ENCODE measurements at places on chromosomes 3 and 15.

DNA sequence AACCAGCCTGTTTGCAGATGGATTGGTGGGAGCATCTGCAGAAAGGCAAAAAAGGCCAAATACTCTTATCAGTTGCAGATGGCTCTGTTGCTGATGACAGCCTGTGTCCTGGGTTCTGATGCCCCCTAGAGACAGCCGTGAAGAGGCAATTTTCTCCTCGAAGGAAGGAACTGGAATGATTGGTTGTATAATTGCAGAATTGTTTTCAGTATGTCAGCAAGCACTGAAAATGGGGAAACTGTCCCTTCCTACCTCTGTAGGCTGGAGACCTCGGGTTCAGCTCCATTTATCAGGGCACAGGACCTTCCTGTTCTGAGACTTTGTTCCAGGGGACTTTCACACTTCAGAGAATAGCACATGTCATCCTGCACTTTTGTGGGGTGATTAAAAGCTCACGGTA, 103.0 kb downstream of the PGPEP1L start:
- peak; percentile 83 for DNase-seq

GRCh38 chr15:94097552-94097951, 133.8 kb upstream of the MCTP2 start:
- DNase-seq, result no peak

- DNase-seq, result no peak
Measured at GRCh38 chr3:60080648-60081047, 1030.8 kb upstream of the CFAP20DC start.

GRCh38 chr3:33482111-33482521, 41.9 kb upstream of the UBP1 start:
- DNase-seq, result no peak

DNA sequence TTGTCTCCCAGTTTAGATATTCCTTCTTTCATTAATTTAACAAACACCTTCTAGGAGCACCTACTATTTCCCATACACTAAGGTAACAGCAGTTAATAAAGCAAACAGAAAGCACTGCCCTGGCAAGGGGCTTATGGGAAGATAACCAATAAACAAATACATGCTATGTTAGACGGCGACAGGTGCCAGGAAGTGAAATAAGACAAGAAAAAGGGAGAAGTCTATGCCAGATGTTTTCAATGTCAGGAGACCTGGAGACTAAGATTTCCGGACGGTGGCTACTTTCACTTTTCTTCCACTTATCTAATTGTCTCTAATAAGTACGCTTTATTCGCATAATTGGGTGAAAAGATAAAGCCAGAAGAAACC, 32.5 kb upstream of the ZNF445 start:
- no peak for DNase-seq

- DNase-seq, result no peak
Measured at GRCh38 chr3:62531493-62531892, 158.1 kb upstream of the FEZF2 start.

DNA sequence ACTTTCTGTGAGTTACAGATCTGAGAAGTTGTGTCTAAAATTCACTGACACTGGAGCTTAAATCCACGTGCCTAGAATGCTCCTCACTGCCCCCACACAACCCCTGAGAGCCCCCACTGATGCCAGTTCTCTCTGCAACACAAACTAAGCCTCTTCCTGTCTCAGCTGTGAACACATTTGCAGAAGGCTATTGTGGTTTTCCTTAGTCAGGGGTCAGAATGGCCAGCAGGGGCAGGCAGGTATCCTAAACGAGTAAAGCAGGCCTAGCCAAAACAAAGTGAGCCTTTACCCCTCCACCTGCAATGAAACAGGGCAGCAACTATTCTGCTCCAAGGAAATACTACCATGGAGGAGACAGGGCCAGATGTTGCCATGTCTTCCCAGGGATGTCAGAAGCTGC, 78.6 kb downstream of the FHIT start:
- DNase-seq, result peak; percentile 81

- DNase-seq, result no peak
Measured at GRCh38 chr3:176785171-176785570, 412.1 kb downstream of the TBL1XR1 start.

- DNase-seq, result no peak
Measured at GRCh38 chr3:414063-414462, 217.5 kb downstream of the CHL1 start.

DNA sequence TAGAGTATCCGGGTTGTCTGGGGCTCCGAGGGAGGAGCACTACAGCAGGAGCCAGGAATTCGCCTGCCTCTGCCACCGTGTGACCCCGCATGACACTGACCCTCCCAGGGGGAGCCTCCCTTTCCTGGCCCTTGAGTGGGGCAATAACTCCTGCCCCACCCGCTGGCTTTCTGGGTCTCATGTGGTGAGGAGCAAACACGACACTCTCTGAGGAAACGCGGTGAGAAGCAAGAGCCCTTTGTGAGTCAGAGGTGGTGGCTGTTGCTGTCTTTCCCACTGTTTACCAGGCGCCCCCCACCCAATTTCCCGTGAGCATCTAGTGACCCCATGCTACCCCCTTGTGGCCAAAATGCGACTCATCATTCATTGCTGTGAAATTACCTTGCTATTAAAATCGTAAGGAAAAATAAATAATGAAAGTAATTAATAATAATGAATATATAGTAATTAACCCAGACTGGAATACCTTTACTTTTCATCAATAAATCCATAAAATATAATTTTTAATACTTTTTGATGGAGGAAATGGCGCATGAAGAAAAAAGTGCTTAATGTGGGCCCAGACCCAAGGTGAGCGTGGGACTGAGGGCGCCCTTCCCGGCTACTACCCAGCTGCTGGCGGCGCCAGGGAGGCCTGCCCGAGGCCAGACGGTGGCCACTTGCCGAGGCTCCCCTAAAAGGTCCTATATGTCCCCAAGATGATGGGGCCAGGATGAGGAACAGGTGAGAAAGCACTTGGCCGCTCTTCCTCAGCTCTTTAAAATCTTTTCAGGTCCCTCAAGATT, 29.3 kb downstream of the CCNL1 start:
- DNase-seq, result peak; percentile 94

DNA sequence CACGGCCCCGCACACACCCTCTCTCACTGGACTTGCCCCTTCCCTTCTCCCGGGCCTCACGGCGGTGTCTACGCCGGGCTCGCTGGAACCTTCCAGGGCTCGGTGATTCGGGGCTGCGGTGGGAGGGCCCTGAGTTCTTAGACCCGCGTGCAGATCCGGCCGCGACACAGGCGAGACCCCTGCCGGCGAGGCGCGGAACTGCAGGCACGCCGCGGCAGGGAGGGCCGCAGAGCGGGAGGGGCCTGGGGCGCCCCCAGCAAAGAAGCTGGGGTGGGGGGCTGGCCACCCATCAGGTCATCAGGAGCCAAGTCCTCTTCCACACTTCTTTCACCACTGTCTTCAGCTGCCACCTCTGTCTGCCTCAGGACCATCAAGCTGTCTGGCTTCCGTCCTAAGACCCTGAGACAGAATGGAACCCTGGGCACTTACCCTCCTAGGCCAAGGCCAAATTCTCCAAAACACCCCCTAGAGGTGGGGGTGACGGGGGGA, 164.5 kb downstream of the XXYLT1 start:
- peak; percentile 90 for DNase-seq

DNA sequence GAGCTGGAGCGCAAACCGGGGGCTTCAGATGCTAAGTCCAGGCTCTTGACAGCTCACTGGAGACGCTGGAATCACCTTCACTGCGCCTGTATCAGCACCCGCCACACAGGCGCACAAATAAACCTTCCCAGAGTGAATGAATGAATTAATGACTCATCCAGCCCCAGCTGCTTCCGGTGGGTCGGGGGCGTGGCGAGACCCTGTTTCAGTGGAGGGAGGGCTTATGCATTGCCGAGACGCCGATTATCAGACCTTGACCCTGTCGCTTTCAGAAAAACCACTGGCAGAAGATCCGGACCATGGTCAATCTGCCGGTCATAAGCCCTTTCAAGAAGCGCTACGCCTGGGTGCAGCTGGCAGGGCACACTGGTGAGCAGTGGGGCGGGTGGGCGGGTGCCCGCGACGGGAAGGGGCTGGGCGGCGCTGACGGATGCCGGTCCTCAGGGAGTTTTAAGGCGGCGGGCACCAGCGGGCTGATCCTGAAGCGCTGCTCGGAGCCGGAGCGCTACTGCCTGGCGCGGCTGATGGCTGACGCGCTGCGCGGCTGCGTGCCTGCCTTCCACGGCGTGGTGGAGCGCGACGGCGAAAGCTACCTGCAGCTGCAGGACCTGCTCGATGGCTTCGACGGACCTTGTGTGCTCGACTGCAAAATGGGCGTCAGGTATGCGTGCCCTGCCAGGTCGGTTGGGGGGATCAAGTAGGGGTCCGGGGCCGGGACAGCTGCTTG, 7.7 kb downstream of the ITPKA start:
- DNase-seq, result peak; percentile 81

DNA sequence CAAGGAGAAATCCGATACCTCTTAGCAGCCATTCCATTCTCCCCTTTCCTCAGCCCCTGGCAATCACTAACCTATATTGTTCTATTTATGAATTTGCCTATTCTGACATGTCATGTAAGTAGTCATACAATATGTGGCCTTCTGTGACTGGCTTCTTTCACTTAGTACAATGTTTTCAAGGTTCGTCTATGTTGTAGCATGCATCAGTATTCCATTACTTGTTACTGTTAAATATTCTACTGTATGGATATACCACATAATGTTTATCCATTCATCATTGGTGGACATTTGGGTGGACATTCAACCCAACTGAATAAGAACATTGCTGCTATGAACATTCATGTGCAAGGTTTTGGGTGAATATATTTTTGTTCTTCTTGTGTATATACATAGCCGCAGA, 23.4 kb downstream of the ADAMTS9 start:
- no peak for DNase-seq

GRCh38 chr3:104892044-104892443, 474.7 kb upstream of the ALCAM start:
- DNase-seq, result no peak

- peak; percentile 65 for DNase-seq
Measured at GRCh38 chr15:48250640-48251076, 44.6 kb downstream of the SLC12A1 start.

GRCh38 chr15:34109797-34110663, 8.1 kb downstream of the PGBD4 start:
- DNase-seq, result no peak

GRCh38 chr3:19348941-19349564, 200.7 kb downstream of the KCNH8 start:
- DNase-seq, result peak; percentile 54

DNA sequence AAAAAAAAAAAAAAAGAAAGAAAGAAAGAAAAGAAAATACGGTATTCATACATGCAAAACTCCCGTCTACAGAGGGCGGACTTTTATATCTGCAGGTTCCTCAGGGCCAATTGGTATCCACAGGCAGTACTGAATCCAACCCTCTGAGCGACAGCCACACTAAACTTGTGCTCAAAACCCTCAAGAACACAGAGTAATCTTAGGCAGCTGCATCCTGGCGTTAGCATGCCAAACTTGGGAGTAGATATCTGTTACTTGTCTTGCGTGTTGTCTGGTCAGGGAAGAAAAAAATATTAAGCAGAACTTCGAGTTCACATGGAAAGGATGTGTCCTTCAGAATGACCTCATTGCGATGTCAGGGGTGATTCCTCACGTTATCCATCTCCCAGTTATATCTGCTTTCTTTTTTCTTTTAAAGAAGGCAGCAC, 12.8 kb downstream of the SNAP23 start:
- DNase-seq, result no peak

DNA sequence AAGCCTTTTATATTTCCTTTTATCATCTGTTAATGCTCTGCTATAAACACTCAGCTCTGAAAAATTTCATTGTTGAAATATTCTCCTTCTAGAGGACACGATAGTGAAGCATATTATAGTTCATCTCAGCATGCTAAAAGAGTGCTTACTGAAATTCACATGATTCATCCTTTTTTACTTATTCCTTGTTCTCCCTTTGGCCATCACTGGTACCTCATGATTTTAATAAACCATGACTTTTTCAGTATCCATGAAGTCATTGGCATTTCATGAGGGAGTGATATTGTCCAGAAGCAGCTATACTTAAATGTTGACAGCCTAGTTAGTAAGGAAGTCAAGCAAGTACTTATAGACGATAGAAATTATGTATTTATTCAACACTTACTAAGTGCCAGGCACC, 112.7 kb downstream of the PROS1 start:
- DNase-seq, result no peak

- no peak for DNase-seq
Measured at GRCh38 chr15:62644216-62644888, 398.2 kb upstream of the TPM1 start.

- DNase-seq, result no peak
Measured at GRCh38 chr3:15660055-15660935, 58.8 kb downstream of the BTD start.

- no peak for DNase-seq
Measured at GRCh38 chr3:73727854-73728253, 103.1 kb upstream of the PDZRN3 start.

- DNase-seq, result no peak
Measured at GRCh38 chr3:184238246-184238818, 8.9 kb downstream of the VWA5B2 start.

GRCh38 chr3:53180305-53181023, 19.5 kb downstream of the PRKCD start:
- DNase-seq, result no peak

DNA sequence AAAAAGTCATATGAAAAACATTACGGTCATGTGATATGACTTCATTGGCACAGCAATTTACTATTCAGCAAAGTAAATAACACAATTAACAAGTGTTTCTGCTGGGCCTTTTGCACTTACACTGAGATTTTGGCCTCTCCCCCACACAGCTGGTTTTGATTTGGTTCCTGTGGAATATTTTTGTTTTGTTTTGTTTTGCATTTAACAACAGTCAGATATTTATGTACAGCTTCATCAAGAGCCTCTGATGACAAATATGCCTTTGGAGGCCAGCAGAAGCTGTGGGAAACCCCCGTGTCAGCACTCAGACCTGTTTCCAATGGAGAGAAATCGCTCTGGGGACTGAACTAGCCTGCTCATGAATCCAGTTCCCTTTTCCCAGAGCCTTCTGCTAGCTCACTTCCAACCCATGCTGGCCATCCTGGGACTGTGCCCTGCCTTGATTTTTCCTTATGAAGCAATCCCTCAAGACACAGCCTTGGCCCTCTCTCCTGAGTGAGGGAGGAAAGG, 161.9 kb downstream of the ATG7 start:
- no peak for DNase-seq

GRCh38 chr3:124885466-124886167, 1.5 kb downstream of the ITGB5 start:
- DNase-seq, result no peak

- no peak for DNase-seq
Measured at GRCh38 chr15:57060799-57061198, 142.4 kb downstream of the TCF12 start.

- DNase-seq, result no peak
Measured at GRCh38 chr3:146052791-146053310, 108.1 kb downstream of the PLOD2 start.

GRCh38 chr3:64865839-64866570, 178.2 kb upstream of the ADAMTS9 start:
- no peak for DNase-seq

GRCh38 chr15:22780267-22780666, 6.2 kb upstream of the NIPA1 start:
- DNase-seq, result no peak

All from endodermal cell (in vitro differentiated cells).